Naive thymus-derived CD4-positive, alpha-beta T cell (primary cell): ENCODE measurements at places on chromosomes 7 and 10. TPM values are rescaled to one million over a fixed set of nuclear protein-coding genes. Genes with fewer than 3 reads are reported as not detected.

The ANXA8 gene
- not detected for total RNA-seq

The DKK1 gene
- total RNA-seq = not detected

- DNase-seq = no peak
Observed at GRCh38 chr7:127760436-127761031, 108.5 kb downstream of the SND1 start.

- no peak for DNase-seq
Observed at GRCh38 chr7:155255621-155256020, 42.1 kb upstream of the INSIG1 start.
